ENCODE measurements at places on chromosomes 12 and 14. TPM values are rescaled to one million over a fixed set of nuclear protein-coding genes. Genes with fewer than 3 reads are reported as not detected.

Gene SLC5A8
- not detected for total RNA-seq

Gene SMOC1
- 0.06 TPM for total RNA-seq

Gene AQP6
- total RNA-seq = not detected

Gene MYL6
- 1,859 TPM for total RNA-seq

Gene LGR5
- 0.06 TPM for total RNA-seq

Gene RASSF8
- total RNA-seq = 26.6 TPM

Gene NEDD1
- 42.1 TPM for total RNA-seq

Gene RNASE7
- not detected for total RNA-seq

Gene PPP1R36
- 1.1 TPM for total RNA-seq

All from LHCN-M2 (cell line).